Activated CD8-positive, alpha-beta memory T cell treated with anti-CD3 and anti-CD28 coated beads for 24 hours (primary cell): ENCODE measurements at places on chromosomes 5 and 9.
A peak's percentile ranks its signal among the peaks of the same experiment; 100 is the strongest.

GRCh38 chr5:128100860-128101557 lies 17.4 kb downstream of the SLC12A2 start:
- no peak for DNase-seq

DNA sequence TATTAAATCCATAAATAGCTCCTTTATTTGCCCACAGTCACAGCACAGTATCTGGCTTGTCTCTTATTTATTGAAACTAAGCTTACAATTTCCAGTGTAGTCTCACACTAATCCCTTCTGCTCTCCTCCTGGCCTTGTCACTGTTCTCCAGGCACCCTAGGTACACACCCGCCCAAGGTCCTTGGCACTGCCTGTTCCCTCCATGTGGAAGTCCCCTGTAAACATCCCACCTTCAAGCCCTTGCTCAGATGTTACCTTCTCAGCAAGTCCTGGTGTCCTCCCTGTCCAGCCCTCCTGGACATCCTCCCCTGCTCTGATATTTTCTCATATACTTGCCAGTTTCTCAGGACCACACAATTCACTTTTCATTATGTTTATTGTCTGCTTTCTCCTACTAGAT lies 44.2 kb upstream of the CFAP157 start:
- no peak for DNase-seq

DNA sequence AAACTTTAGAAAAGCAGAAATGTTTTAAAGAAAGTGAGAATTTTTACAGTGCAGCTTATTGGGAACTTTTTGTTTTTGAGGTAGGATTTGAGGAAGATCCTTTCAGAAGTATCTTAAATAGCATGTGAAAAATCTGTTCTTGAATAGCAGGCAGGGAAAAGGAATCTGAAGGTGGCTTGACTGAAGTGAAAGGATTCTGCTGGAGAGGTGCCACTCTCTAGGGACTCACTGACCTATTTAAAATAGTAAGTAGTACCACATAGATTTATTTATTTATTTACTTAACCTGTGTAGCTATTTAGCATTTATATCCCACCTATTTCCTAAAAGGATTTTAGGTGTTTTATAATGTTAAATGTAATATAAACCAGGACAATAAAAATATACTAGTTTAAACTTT lies 69.1 kb downstream of the NIPBL start:
- DNase-seq, result no peak

DNA sequence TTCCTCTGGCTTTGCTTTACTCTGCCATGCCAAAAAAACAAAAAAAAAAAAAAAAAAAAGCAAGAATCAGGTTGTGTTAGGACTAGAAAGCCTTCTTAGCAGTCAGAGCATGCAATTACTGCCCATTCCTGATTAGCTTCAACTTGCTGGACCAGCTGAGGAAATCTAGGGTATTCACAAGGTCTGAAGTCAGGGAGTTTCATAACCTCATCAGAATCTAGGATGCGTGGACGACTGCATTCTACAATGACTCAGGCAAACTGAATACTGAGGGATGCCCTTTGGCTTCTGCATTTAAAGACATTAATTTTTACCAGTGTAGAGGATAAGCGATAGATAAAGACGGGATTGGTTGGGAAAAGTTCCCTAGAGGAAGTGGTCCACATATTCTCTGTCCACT lies 39.2 kb upstream of the SHOC1 start:
- DNase-seq, result no peak

DNA sequence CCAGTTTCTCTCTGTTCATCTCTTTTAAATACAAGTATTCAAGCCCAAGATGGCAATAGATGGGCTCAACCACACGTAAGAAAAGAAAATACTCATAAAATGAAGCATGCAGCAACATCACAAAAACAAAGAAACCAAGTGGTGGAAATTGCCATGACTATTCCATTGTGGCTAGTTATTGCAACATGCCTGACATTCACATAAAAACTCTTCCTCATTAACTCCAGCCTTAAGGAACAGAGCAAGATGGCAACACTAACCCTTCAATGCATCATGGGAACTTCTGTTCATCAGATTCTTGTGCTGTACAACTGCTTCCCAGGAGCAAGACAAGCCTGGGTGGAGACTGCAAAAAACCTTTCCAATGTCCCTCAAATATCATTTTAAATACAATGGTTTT lies 1.4 kb upstream of the GLIS3 start:
- no peak for DNase-seq

DNA sequence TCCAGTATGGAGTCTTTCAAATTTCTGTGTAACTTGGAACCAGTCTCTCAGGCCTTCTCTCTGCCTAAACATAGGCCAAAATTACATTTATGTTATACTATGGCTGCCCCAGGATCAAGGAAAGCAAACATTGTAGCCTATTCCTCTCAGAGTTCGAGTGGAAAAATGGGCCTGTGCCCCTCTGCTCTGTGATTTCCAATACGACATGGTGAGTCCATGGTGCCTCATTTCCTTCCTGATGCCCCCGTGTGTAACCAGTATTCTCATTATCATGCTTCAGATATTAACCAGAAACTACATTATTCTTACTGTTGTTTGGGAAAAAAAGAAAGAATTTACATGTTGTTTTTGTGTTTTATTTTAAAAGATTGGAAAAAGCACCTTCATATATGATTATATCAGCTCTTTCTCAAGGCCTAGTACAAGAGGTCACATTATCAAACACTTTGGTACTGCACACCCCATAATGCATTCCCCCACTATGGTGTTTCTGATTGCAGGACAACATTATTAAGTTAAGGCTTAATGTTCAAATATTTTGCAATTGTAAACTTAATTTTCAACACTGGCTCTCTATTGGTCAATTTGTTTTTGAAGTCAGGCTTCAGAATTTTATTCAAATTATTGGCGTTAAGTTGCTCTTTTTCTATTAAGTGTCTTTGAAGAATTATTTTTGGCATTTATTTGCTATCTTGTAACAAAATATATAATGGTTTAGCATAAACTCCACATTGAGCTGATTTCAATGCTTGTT lies 151.8 kb upstream of the SLC27A6 start:
- no peak for DNase-seq

DNA sequence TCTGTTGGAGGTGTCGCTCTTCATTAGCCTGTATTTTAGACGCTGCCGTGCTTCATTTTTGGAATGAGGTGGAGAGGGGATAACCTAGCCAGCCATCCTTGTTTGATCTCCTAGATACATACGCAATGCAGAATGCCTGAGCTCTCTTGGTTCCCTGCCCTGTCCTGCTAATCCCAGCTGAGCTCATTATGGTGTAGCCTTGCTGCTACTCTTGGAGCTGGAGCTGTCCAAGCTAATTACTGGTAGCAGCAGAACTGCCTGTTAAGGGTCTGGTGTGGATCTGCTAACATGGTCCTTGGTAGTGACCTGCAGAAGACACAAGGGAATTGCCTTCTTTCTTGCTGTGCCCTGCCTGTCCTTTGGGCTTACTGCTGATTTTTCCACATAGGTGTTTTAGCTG lies 207.9 kb downstream of the CNTLN start:
- DNase-seq, result no peak

- no peak for DNase-seq
Observed at GRCh38 chr5:97836816-97837215, 653.8 kb upstream of the RIOK2 start.

DNA sequence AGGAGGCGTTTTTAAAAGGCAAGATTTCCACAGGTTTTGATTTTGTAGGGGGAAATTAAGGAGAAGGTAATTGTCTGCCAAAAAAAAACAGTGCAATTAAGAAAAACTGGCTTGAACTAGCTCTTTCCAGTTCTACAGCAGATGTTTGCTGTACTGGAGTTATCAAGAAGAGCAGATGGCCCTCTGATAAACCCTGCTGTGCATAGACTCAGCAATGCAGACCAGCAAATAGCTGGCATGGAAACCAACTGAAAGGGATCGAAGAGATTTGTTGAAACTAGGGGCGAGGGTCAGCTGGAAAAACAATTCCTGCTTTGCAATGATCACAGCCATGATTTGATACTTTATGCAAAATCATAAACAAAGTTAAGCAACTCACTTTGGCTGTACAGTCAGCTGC lies 17.8 kb upstream of the BHMT start:
- no peak for DNase-seq

DNA sequence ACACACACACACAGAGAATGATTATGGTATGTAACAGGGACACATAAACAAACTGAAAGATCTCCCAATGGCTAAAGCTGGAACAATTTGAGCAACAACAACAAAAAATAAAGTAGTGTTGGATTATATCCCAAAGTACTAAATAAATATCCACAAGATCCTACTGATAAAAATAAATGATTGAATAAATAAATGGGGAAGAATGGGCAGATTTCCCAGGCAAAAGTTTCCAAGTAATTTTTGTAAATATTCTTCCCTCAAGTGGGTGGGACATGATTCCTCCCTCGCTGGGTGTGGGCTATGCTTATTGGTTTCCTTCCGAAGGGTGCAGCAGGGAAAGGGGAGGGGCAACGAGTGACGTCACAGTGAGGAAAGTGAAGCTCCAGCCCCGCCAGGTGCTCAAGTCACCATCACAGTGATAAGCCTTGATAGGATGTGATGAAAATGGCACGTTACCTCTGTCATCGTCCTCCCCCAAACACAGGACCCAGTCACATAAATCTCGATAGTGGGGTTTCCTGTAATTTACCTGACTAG lies 295.3 kb downstream of the DRD1 start:
- no peak for DNase-seq

GRCh38 chr5:177132136-177133095 lies 1.2 kb upstream of the NSD1 start:
- DNase-seq, result no peak

- no peak for DNase-seq
Observed at GRCh38 chr5:67774267-67774552, 441.3 kb upstream of the PIK3R1 start.

GRCh38 chr5:79416499-79416898 lies 97.4 kb downstream of the HOMER1 start:
- DNase-seq, result no peak

- no peak for DNase-seq
Observed at GRCh38 chr5:83095957-83096539, 18.7 kb downstream of the XRCC4 start.

GRCh38 chr5:53355931-53356330 lies 124.5 kb upstream of the FST start:
- DNase-seq, result no peak

DNA sequence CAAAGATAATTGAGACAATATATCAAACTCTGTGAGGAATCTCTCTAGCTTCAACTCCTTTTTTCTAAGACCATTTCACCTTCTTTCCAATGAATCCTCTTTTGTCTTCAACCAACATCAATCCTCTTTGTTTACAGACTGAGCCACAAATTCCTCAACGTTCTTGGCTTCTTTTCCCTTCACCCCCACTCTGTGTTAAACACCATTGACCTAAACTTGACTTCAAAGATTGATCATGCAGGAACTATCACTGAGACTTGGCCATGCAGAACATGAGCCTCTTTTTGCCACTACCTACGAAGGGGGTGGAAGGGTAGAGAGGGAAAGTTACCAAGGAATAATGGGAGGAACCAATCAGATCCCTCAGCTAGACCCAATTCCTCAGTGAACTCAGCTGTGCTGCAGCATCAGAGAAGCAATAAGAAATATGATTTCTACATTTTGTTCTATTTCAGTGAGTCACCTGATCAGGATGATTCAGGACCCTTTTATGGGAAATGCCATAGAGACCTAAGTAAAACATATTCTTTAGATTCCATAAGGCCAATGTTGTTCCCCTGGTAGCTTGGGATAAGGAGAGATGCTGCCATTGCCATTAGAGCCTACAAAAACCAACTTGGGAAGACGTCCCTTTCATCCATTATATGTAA lies 187.7 kb upstream of the RGMB start:
- no peak for DNase-seq

GRCh38 chr9:106885451-106885850 lies 22.5 kb downstream of the ZNF462 start:
- no peak for DNase-seq

GRCh38 chr5:1835431-1835830 lies 34.2 kb downstream of the NDUFS6 start:
- DNase-seq, result no peak

DNA sequence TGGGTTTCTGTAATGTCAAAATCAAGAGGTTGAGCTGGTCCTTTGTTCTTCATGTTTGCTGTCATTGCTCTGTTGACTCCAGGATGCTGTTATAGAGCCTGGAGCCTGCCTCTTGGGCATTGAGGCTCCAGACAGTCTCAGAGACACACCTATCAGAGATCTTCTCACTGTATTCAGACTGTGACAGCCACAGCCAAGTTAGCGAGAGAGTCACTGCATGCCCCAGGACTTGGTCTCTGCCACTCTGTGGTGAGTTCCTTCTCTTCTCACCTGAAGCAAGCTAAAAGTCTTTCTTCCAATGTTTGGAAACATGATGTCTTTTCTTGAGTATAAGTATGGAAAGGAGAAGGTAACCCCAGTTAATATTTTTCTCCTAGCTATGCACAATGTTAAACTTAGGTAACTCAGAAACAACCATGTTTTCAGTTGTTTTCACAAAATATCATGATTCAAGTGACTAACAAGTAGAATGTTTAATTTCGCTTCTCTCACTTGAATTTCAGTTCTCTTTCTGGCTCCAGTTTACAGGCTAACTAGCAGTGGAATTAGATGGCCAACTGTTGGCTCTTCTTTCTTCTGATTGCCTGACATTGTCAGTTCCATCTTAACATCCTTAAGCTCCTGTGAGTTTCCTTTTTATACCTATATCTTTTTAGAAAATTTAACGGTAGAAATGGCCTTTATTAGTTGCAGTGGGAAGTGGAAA lies 20.6 kb upstream of the ZFYVE16 start:
- DNase-seq, result no peak

DNA sequence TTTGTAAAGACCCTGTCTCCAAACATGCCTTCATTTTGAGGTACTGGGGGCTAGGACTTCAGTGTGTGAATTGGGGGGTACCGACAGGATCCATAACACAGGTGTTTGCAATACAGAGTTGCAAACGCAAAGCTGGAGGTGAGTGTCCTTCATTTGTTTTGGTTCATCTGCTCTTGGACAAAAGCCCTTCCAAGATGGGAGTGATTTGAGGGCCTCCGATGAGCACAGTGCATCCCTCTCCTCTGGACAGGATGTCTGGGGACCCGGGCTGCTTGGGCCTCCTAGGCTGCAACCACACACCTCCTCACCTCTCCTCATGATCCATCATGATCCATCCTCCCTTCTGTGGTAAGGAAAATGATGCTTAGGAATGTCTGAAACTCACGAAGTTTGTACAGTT lies 23.8 kb downstream of the FGD3 start:
- peak; percentile 52 for DNase-seq

- peak; percentile 91 for DNase-seq
Observed at GRCh38 chr5:177116631-177117373, 16.8 kb upstream of the NSD1 start.

GRCh38 chr5:181054138-181054537 lies 14.1 kb downstream of the BTNL9 start:
- no peak for DNase-seq

GRCh38 chr9:88270413-88270812 lies 117.8 kb upstream of the SPIN1 start:
- no peak for DNase-seq

DNA sequence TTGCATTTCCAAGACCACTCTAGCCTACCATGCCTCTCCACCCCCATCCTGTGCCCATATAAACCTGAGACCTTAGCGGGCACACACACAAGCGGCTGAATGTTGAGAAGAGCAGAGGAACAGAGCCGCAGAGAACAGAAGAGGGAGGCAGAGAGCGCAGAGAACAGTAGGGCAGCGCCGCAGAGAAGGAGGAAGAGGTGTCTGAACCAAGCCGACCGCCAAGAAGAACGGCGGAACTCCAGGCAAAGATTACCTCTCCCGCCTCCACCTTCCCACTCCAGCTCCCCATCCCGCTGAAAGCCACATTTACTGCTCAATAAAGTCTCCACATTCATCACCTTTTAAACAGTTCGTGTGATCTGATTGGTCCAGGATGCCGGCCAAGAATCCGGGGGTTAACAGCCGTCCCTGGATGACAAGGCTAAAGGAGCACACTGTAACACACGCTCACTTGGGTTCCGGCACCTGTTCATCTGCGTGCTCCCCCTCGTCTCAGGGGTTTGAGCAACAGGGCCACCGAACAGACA lies 33.2 kb downstream of the GRIN3A start:
- DNase-seq, result peak; percentile 66
